Mesothelial cell of epicardium (in vitro differentiated cells): ENCODE measurements at places on chromosomes 5 and 9.

- DNase-seq = no peak
- peaks cover 8% of the 10 kb centered on the region for H3K4me1 ChIP-seq
- no peaks in the 10 kb centered on the region for H3K36me3 ChIP-seq
- no peaks in the 10 kb centered on the region for H3K27me3 ChIP-seq
Observed at GRCh38 chr9:107190061-107190935, 92.8 kb upstream of the RAD23B start.

DNA sequence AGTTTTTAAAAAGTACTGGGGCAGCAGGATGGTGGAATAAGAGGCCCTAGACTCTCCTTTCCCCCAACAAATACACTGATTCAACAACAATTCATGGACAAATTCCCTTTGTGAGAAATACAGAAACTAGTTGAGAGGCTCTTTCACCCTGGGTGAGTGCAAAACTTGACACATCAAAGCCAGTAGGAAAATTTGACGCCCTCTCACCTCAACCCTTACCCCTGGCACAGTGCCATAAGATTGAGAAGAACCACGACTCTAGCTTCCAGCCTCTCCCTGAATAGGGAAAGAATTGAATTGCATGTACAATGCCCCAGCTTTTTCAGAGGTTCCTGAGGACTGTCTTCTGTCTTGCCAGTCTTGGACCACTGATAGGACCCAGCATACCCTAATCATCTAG lies 12.3 kb downstream of the KIF4B start:
- H3K36me3 ChIP-seq = no peaks in the 10 kb centered on the region
- H3K4me3 ChIP-seq = no peak overlapping the region
- no peaks in the 10 kb centered on the region for H3K4me1 ChIP-seq

GRCh38 chr9:78677326-78677725 lies 380.4 kb downstream of the PSAT1 start:
- no peak for DNase-seq
- H3K27me3 ChIP-seq = peaks cover 15% of the 10 kb centered on the region
- no peak overlapping the region for H3K27ac ChIP-seq
- H3K4me3 ChIP-seq = no peak overlapping the region

GRCh38 chr5:97427235-97427634 lies 244.2 kb upstream of the RIOK2 start:
- no peak overlapping the region for H3K27ac ChIP-seq
- H3K4me1 ChIP-seq = no peaks in the 10 kb centered on the region
- DNase-seq = no peak
- H3K27me3 ChIP-seq = peaks cover 5% of the 10 kb centered on the region
- H3K4me3 ChIP-seq = no peak overlapping the region

- no peak for DNase-seq
- no peaks in the 10 kb centered on the region for H3K27me3 ChIP-seq
- no peaks in the 10 kb centered on the region for H3K36me3 ChIP-seq
- H3K4me1 ChIP-seq = peaks cover 57% of the 10 kb centered on the region
Observed at GRCh38 chr9:12718482-12719026, 25.4 kb downstream of the TYRP1 start.

DNA sequence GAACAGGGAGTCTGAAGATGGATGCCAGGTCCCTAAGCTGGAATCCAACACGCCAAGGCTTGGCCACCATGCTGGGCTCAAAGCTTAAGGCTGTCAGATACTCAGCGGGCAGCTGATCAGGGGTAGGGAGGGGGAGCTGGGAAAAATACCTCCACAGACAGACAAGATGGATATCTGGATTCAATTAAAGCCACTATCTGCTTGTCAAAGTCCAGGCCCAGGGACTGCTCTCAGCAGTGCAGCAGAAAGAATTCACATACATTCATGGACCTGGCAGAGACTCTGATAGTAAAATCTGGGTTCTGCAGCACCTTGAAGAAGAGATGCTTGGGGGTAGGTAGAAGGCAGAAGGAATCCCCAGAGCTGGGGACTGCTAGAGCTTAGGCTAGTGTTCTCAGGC lies 3.2 kb upstream of the RPP25L start:
- no peaks in the 10 kb centered on the region for H3K27me3 ChIP-seq
- H3K4me1 ChIP-seq = peaks cover 35% of the 10 kb centered on the region
- H3K36me3 ChIP-seq = peaks cover 11% of the 10 kb centered on the region
- H3K4me3 ChIP-seq = no peak overlapping the region
- no peak overlapping the region for H3K27ac ChIP-seq

DNA sequence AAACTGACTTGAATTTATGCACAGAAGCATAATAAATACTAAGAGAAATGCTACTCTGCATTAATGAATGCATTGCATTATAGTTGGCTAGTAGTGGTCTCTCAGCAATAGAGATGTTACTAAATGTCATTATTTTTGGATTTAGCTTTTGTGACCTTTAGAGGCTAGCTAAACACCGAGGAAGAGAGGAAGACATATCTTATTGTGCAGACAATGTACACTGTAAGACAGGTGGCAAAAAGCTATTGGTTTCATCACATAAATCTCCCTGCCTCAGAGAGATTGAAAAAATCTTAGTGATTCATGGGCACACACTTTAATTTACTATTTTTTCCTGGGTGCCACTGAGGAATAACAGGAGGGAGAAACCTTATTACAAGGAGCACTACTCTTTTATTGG lies 435.9 kb downstream of the TMEM232 start:
- no peak overlapping the region for H3K4me3 ChIP-seq
- H3K27me3 ChIP-seq = peaks cover 8% of the 10 kb centered on the region
- H3K4me1 ChIP-seq = peaks cover 13% of the 10 kb centered on the region
- H3K36me3 ChIP-seq = no peaks in the 10 kb centered on the region

- H3K27ac ChIP-seq = no peak overlapping the region
- no peaks in the 10 kb centered on the region for H3K36me3 ChIP-seq
- no peak overlapping the region for H3K4me3 ChIP-seq
- no peak for DNase-seq
- H3K27me3 ChIP-seq = peaks cover 6% of the 10 kb centered on the region
- peaks cover 26% of the 10 kb centered on the region for H3K4me1 ChIP-seq
Observed at GRCh38 chr5:2300861-2301574, 418.3 kb upstream of the IRX4 start.

DNA sequence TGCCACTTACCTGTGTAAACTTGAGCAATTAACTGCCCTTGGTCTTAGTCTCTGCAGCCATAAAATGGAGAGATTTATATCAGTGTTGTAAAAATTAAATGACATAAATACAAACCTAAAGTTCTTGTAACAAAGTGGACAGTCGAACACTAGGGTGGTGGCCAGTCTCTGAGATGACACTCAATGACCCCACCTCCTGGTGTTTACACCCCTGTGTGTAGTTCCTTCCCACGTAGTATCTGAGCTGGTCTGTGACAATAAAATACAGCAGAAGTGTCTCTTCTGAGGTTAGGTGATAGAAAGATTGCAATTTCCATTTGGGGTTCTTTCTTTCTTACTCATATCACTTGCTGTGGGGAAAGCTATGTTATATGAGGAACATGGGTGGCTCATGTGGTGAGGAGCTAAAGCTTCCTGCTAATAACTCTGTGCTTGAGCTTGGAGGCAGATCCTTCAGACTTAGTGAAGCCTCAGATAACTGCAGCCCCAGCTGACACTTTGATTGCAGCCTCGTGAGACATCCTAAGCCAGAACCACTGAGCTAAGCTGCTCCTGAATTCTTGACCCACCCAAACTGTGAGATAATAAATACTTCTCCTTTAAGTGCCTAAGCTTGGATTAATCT lies 173.4 kb upstream of the CHD1 start:
- no peaks in the 10 kb centered on the region for H3K36me3 ChIP-seq
- peaks cover 36% of the 10 kb centered on the region for H3K27me3 ChIP-seq
- peaks cover 9% of the 10 kb centered on the region for H3K4me1 ChIP-seq
- no peak overlapping the region for H3K27ac ChIP-seq
- no peak for DNase-seq

DNA sequence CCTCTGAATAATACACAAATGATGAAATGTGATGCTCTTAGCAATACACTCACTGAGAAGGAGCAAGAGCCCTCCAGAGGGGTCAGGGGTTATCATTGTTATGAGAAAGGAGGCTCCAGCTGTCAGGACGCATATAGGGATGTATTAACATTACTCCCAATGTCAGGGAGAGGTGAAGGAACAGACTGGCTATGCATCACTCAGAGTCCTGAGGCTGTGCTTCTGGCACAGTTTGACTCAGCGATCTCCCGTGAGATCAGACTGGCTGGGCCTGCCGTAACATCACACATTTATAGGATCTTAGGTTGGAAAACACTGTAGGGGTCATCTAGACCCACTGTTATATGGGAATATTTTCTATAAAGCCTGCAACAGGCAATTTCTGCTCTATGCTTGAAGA lies 226.5 kb upstream of the GLRA1 start:
- H3K36me3 ChIP-seq = no peaks in the 10 kb centered on the region
- no peak overlapping the region for H3K27ac ChIP-seq
- H3K4me1 ChIP-seq = no peaks in the 10 kb centered on the region
- no peak overlapping the region for H3K4me3 ChIP-seq
- H3K27me3 ChIP-seq = no peaks in the 10 kb centered on the region
- no peak for DNase-seq

DNA sequence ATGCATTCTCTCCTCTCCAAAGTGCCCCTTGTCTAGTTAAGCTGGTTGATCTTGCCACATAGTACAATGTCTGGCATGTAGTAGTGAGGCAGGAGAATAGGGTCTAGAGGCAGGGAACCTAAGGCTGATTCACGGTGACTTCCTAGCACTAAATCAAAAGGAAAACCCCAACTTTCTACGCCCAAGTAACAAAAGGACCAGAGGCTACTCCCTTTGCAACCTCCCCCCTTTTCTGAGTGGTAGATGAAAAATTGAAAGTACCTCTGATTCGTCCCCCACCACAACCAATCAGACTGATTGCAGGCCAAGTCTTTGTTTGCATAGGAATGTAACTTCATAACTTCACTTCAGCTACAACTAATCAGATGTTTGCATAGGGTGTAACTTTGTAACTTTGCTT lies 278.8 kb downstream of the PSAT1 start:
- H3K4me3 ChIP-seq = no peak overlapping the region
- no peak overlapping the region for H3K27ac ChIP-seq
- no peaks in the 10 kb centered on the region for H3K36me3 ChIP-seq
- DNase-seq = no peak
- peaks cover 26% of the 10 kb centered on the region for H3K4me1 ChIP-seq
- peaks cover 4% of the 10 kb centered on the region for H3K27me3 ChIP-seq

GRCh38 chr5:32833663-32834062 lies 122.5 kb downstream of the NPR3 start:
- H3K4me1 ChIP-seq = peaks cover 7% of the 10 kb centered on the region
- no peak for DNase-seq
- H3K27me3 ChIP-seq = peaks cover 14% of the 10 kb centered on the region
- H3K4me3 ChIP-seq = no peak overlapping the region
- no peaks in the 10 kb centered on the region for H3K36me3 ChIP-seq

GRCh38 chr5:116754556-116754955 lies 179.9 kb upstream of the SEMA6A start:
- no peaks in the 10 kb centered on the region for H3K27me3 ChIP-seq
- DNase-seq = no peak
- peaks cover 3% of the 10 kb centered on the region for H3K4me1 ChIP-seq
